Aortic smooth muscle cell (primary cell): ENCODE measurements at places on chromosomes 7 and 10. TPM values are rescaled to one million over a fixed set of nuclear protein-coding genes. Genes with fewer than 3 reads are reported as not detected.

The KLF14 gene
- not detected in 2 replicates for total RNA-seq

The ACSL5 gene
- total RNA-seq = 0.92 and 0.93 TPM in 2 replicates

The SYCE1 gene
- total RNA-seq = 0.19 TPM in 1 of 2 replicates, not detected in the other

The RSPH10B2 gene
- total RNA-seq = 0.19 TPM in 1 of 2 replicates, not detected in the other

The AKAP9 gene
- 39.6 and 41.8 TPM in 2 replicates for total RNA-seq

The MRC1 gene
- under 0.01 and 0.37 TPM in 2 replicates for total RNA-seq

The GRID1 gene
- total RNA-seq = 0.06 TPM in 1 of 2 replicates, not detected in the other

The HABP2 gene
- total RNA-seq = not detected in 2 replicates

The STX1A gene
- 33.1 and 39.5 TPM in 2 replicates for total RNA-seq

The INA gene
- total RNA-seq = 0.26 and 0.44 TPM in 2 replicates

The OIT3 gene
- 0.12 and 0.13 TPM in 2 replicates for total RNA-seq

The LRIT1 gene
- not detected in 2 replicates for total RNA-seq

The PROSER2 gene
- total RNA-seq = 2.0 and 2.1 TPM in 2 replicates

The MYPN gene
- 0.06 and 0.26 TPM in 2 replicates for total RNA-seq

The CALML3 gene
- not detected in 2 replicates for total RNA-seq

The CYP26C1 gene
- total RNA-seq = 0.06 and 0.13 TPM in 2 replicates

The PVRIG gene
- not detected in 2 replicates for total RNA-seq

The DNAJB12 gene
- total RNA-seq = 19.7 and 24.8 TPM in 2 replicates

The KIF20B gene
- 9.4 and 13.2 TPM in 2 replicates for total RNA-seq

The RAMP3 gene
- not detected in 2 replicates for total RNA-seq
